ENCODE measurements at places on chromosomes 7 and 10.

DNA sequence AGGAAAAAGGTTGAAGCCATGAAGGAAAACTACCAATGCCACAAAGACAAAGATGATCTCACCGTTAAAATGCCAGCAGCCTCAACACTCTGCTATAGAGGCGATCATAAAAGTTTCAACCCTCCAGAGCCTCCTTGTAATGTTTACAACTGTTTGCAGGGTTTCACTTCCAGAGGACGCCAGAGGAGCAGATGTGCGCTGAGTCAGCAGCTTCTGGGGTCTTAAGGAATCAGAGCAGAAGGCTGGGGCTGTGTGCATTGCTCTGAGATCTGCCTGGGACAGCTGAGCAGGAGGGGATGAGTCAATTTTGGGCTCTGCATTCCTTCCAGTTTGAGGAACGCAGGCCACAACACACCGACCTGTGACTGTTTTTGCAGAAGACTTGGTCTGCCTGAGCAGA lies 98.3 kb downstream of the TMEM130 start:
- DNase-seq = no peak

DNA sequence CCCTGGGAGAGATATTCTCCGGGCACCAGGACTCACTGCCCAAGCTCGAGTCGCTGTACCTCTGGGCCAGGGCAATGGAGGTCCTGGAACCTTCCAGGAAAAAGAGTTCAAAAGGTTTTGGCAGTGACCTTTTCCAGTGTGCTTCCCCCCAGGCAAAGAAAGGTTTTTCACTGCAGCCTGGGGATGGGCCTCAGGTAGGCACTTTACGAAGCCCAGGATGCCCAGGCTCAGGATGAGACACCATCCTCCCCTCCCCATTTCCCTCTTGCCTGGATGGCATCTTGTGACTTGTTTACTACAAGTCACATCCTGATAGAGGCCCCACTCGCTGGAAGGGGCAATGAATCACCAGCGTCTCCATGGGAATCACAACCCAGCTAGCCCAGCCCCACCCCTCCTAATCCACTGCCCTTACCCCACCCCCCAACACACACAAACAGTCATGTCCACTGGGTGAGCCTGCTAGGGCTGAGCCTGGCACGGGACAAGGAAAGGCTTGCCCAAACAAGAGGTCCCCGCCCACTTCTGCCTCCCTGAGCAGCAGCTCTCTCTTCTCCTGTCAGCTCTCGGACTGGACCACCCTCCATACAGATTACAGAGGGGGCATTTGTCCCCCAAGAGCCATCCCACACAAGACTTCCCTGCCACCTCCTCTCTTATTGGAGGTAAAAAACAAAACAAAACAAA lies 93.8 kb upstream of the SMNDC1 start:
- no peak for DNase-seq

- DNase-seq = no peak
These were observed 19.8 kb downstream of the CCNY start for GRCh38 chr10:35355971-35356724.

DNA sequence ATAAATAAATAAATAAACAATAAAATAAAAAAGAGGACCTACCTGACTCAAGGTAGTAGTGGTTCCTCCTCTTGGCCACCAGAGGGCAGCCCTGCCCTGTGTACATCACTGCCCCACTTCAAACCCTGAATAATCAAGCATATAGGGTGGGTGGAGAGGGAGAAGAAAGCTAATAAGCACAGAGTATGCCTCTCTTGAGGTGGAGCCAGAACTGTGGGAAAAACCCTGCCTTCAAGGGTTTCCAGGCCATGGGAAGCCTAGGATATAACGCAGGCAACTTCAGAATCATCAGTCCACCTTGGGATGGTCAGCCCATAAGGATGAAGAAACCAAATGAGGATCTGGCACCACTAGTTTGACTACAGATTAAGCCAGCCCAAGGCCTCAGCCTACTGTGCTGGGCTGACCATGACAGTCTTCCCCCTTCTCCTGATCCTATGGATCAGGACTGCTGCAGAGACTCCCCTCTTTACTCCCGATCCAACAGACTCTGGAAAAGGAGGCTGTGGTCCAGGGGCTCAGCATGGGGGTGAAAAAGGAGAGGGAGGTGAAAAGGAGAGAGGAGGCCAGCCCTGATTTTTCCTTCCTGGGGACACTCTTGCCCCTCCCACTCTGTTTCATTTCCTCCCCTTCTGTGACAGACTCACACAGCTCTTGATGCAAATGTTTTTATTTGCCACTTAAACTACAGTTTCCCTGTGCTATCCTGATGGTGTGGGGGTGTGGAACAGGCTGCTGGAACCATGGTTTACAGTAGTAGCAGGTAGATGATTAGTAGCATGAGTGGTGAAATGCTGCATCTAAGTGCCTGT lies 10.1 kb downstream of the AVPI1 start:
- DNase-seq = peak; percentile 24

GRCh38 chr7:47571331-47572093 lies 10.4 kb downstream of the TNS3 start:
- DNase-seq = no peak

DNA sequence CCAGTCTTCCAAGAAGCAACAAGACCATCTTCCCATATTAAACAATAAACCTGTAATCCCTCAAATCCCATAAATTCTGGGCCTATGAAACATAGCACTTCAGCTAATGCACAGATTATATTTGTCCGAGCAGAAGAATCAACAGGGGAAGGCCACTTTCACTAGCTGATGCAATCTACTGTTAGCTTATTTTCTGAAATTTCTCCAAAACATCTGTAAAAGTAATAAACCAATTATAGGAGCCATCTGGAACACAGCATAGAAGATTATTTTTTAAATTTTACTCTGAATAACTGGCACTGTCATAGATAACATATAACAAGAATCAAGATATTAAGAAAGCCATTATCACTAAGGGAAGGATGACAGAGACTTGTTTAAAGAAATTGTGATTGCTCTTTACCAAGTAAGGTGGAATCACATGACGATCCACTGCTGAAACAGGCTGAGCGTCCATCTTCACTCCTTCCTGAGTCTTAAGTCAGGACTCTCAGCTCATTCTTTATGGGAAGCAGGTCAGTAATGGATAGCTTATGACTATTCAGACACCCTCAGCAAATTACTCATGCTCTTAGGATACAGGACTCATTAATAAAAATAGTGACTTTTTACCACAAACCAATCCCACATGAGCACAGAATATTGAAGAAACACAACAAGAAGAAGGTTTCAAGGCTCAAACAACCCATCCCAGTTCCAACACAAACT lies 719.5 kb downstream of the XPNPEP1 start:
- no peak for DNase-seq

GRCh38 chr10:1444826-1445225 lies 292.5 kb downstream of the ADARB2 start:
- no peak for DNase-seq

- no peak for DNase-seq
These were observed 247.0 kb downstream of the STK31 start for GRCh38 chr7:23956772-23957576.

- no peak for DNase-seq
These were observed 76.1 kb upstream of the HDAC9 start for GRCh38 chr7:18419456-18419855.

- DNase-seq = no peak
These were observed 77.8 kb upstream of the PRSS1 start for GRCh38 chr7:142671506-142671905.

- DNase-seq = no peak
These were observed 185.1 kb upstream of the ADO start for GRCh38 chr10:62619413-62619738.

DNA sequence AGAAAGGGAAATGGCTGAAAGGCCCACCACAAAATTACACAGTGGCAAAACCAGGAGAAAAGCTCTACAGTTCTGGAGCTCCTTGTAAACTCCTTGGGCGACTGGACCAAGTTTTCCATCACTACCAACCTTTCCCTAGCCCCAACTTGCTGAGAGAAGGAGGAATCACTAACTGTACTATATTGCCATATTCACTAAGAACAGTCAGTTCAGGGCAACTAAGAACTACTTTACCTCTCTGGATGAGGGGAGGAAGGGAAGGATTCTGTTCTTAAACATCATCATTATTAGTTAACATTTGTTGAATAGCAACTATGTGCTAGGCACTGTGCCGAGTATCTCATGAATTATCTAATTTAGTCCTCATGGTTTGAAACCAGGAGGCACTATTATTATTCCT lies 98.1 kb upstream of the SVIL start:
- DNase-seq = no peak

DNA sequence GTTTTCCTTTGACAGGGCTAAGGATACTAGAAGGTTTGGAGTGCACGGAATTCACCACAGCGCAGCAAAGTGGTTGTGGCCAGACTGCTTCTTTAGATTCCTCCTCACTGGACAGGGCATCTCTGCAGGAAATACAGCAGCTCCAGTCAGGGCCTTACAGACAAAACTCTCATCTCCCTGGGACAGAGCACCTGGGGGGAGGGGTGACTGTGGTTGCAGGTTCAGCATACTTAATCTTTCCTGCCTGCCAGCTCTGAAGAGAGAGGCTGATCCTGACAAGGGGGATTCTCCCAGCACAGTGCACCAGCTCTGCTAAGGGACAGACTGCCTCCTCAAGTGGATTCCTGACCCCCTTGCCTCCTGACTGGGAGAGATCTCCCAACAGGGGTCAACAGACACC lies 1257.9 kb downstream of the NXPH1 start:
- no peak for DNase-seq

DNA sequence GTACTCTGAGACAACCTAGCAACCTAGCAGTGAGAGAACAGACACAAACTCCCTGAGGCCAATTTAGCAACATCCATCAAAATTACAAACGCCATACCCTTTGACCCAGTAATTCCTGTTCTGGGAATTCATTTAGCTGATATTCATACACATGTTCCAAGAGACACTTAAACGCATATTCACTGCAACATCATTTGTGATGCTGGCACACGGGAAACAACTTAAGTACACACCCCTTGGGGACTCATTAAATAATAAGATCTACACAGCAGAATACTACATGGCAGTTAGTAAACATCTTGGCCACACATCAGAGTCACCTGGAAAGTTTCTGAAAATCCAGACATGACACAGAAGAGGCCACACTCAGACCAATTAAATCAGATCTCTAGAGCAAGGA lies 17.6 kb downstream of the NUDCD3 start:
- no peak for DNase-seq

- no peak for DNase-seq
These were observed 8.1 kb upstream of the ARHGAP22 start for GRCh38 chr10:48613016-48613415.

GRCh38 chr7:155763691-155764437 lies 48.4 kb downstream of the SHH start:
- DNase-seq = peak; percentile 13

DNA sequence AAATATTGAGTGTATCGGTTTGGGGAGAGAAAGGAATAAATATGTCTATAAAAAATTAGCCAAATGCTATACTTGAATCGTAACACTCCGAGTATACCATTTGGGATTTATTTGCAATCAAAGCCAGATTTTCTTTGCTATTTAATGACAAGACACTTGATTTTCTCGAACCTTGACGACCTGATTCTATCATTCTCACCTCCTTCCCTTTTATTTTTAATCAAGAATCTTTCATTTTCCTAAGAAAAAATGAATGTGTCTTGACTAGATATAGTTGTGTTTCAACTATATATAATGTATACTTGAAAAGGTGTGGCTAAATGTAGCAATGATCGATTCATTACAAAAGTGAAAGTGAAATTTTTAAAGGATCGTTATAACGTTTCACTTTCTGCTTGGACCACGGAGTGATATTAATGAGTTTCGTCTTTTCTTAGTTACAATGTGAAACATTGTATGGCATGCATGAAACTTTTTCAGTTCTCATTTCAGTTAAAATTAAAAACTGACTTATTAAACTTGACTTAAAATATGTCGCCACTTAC lies 562 bp downstream of the NUB1 start:
- no peak for DNase-seq

GRCh38 chr7:363626-364025 lies 73.7 kb downstream of the FOXL3 start:
- DNase-seq = no peak

DNA sequence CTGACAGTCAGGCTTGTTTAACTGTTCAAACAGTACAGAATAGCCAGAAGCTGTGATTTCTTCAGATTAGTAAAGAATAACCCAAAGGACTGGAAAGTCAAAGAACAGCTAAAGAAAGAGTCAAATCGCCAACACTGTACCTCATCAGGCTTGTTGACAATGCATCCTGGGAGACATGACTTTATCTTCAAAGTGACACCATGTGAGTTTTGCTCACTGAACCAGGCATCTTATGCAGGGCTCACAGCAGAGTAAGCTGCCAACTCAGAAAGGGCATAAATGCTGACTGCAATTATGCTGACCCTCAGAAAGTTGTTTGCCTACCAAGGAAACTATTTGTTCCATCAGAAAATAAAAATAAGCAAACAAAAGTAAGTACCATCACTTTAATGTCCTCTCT lies 96.4 kb downstream of the MAGI2 start:
- no peak for DNase-seq

DNA sequence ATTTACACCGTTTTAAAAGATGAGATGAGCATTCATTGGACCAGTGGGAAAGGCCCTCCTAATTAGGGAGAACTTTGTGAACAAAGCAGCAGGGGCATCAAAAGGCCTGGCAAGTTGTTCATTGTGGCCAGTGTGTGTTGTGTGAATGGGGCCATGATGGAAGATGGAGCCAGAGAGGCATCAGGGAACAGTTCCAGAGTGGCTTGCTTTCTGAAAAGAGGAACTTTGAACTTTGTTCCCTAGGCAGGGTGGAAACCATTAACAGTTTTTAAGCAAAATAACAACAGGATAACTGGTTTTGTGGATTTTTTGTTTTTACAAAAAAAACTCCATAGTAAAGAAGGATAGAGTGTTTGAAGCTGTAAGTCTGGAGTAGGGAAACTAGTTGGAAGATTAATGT lies 12.5 kb downstream of the SUV39H2 start:
- no peak for DNase-seq

- no peak for DNase-seq
These were observed 30.2 kb upstream of the C10orf53 start for GRCh38 chr10:49649294-49649693.

DNA sequence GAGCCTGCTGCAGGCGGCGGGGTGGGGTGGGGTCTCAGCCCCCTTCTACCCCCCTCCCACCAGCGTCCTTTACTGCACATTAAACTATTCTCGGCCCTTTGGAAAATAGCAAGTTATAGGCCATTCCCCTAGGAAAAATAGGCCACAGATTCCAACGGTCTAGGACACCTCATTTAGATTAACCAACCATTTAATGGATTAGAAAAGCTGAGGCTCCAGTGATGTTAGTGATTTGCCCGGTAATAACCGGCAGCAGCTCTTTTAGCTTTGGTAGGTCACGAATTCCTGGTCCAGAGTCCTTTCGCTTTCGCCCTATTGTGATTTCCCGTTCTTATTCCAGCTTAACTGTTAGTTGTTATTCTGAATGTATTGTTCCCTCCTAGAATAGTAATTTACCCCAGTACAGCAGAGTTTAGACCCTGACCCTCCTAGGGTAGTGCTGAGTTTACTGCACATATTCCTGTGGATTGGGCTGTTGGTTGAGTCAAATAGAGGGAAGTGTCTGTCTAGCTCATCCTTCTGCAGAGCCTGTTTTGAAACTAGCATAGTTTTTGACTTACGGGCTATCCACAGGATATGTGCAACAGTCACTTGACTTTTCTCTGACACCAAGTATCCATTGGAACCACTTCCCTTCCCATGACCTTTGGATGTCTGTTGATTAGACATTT lies 754 bp downstream of the GSTO1 start:
- no peak for DNase-seq

GRCh38 chr10:116683166-116683565 lies 59.2 kb downstream of the HSPA12A start:
- DNase-seq = no peak

- DNase-seq = no peak
These were observed 83.4 kb downstream of the VOPP1 start for GRCh38 chr7:55488804-55489340.

- no peak for DNase-seq
These were observed 239.5 kb downstream of the KIAA1217 start for GRCh38 chr10:24448351-24448999.

- no peak for DNase-seq
These were observed 287.0 kb upstream of the IGFBP3 start for GRCh38 chr7:46207931-46208634.

All from stimulated activated CD4-positive, alpha-beta T cell treated with anti-CD3 and anti-CD28 coated beads, Interleukin-15, amount 100 ng/mL, for 1 hour (primary cell).